ENCODE measurements at places on chromosomes 4 and X.

- DNase-seq = no peak
Measured at GRCh38 chr4:2932951-2933565, 30.1 kb downstream of the NOP14 start.

DNA sequence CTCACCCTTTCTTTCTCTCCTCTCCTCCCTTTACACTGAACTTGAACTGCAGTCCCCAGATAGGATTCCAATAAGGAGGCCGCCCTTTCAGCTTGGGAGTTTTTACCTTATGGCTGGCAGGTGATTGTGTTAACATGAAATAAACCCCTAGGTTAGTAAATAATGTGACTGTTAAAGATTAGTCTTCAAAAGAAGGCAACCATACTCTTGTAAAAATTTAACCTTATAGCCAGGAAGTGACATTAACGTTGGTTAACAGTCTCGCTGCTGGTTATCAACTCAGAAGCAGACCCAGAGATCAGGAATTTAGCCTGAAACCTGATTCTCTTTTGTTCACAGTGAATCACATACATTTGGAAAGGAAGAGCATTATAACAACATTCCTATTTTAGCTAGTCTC is 15.2 kb downstream of the FHDC1 start:
- no peak for DNase-seq

DNA sequence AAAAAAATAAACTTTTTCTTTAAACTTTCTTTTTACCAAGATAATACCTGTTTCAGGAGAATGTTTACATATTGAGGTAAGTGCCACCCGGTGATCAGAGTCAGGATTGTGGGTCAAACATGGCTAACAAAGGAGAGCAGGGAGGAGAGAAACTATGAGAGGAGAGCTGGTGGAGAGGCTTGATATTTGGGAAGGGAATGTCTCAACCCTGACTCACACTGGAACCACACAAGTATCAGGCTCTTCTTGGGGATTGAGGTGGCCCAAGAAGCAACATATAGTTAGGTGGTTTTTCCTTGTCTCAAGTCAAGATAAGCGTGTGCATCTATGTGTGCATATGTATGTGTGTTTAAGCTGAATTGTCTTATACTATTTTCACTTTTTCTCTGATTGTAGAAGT is 6.7 kb downstream of the TCEAL1 start:
- DNase-seq = no peak

GRCh38 chr4:2574009-2574408 is 37.6 kb downstream of the FAM193A start:
- DNase-seq = no peak

GRCh38 chr4:113328514-113328913 is 279.1 kb downstream of the ANK2 start:
- no peak for DNase-seq

DNA sequence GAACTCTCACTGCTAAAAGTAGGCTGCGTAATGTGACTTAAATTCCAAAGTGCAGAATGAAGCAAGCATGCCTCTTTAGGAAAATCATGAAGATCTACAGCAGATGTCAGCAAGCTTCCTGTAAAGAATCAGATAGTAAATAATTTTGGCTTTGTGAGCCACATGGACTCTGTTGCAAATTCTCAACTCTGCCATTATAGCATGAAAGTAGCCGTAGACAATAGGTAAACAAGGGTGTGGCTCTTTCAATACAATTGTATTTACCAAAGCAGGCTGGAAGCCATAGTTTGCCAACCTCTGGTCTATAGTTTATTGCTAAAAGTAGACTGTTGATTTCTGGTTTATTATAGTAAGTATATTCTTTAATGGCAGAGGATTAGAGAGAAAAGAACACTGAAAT is 80.3 kb upstream of the FAM9B start:
- DNase-seq = no peak

DNA sequence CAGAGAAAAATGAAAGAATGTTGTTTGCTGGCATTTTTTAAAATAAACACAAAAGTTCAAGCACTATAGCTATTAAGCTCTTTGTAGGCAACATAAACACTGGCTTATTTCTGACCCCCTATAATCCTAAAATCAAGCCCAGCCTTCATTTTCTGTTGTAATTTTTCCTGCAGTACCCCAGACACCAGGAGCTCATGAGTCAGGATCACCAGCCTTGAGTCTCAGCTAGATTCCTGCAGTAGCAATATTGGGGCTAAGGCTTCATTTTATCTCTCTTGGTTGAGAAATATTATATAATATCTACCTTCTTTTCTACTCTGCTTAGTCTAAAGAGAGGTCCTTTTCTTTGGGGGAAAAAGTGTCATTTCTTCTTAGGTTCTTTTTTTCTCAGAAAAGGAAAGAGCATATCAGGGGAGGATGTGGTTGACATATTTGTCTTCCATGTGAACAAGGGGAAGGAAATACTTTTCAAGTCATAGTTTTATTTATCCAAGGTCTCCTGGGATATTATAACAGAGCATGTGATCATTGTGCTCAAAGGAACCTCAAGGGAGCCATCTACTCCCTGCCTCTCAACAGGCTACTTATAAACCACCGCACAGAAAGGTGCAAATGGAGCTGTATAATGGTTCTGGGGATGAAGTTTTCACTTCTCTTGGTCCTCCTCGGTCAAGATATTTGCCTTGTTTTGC is 678.3 kb upstream of the NR3C2 start:
- DNase-seq = no peak

- no peak for DNase-seq
Measured at GRCh38 chr4:116501954-116502353, 583.4 kb downstream of the TRAM1L1 start.

DNA sequence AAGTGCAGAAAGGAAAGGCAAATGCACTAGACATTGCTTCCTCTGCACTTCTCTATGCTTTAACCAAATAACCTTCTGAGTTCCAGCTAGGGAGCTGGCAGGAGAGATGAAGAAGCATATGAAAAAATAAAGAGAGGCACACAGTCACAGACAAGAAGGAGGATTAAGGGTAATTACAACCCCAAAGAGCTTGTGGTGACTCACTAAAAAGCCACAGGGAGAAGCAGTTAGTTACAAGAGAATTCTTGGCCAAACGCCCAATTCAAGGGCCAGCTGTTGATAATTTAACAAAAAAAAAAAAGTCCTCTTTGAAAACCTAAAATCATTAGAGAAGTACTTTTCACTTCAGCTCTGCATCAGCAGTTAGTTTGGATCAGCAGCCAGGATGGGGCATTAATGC is 478.0 kb downstream of the KCNIP4 start:
- DNase-seq = peak; percentile 22

DNA sequence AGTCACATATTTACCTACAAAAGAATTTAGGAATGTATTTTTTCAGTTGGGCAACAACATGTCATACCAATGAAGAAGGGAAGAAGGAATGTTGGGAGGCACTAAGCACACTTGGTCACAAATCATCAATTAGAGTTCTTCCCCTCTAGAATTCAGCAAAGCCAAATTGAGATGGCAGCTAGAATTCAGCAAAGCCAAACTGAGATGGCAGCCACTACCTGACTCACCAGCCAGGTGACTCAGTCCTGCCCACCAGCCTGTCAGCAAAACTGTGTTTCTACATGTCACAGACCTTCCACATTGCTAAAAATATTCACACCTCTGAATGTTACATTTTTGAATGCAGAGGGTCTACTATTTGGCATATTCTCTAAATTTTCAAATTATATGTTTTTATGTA is 63.2 kb upstream of the NOCT start:
- DNase-seq = no peak

- no peak for DNase-seq
Measured at GRCh38 chr4:7978907-7979651, 39.4 kb upstream of the AFAP1 start.

DNA sequence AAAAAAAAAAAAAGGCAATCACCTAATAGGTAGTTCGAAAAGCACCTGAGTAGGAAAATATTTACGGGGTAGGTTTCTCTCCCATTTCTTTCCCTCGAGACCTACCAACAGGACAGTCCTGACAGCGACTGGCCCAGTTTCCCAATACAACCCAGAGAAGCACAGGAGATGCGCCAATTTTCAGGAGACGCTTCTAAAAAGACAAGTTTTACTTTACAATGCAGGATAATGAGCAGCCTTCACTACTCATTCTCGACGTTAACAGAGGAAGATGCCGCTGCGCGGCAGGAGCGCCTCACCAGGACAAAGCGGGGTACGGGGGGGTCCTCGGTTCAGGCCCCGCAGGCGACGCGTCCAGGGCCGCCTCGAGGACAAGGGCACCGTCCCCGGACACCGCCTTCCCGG is 708 bp downstream of the BCLAF3 start:
- no peak for DNase-seq

DNA sequence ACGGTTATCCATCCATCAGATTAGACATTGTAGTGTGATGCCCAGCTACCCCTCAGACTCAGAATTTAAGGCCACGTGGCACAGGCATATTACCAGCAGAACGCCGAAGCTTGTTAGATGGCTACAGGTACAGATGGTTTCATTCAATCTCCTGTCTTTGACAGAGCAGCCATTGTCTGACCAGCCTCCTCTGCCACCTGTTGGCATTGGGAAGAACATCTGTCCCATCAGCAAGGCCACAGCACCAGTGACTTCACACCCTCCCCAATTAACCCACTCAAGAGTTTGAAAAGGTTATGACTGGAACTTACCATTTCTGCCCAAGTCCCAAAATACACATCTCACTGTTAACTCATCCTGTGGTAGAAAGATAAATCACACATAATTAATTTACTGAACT is 22.0 kb upstream of the PHKA2 start:
- no peak for DNase-seq

- no peak for DNase-seq
Measured at GRCh38 chr4:127889903-127890302, 9.2 kb downstream of the PLK4 start.

DNA sequence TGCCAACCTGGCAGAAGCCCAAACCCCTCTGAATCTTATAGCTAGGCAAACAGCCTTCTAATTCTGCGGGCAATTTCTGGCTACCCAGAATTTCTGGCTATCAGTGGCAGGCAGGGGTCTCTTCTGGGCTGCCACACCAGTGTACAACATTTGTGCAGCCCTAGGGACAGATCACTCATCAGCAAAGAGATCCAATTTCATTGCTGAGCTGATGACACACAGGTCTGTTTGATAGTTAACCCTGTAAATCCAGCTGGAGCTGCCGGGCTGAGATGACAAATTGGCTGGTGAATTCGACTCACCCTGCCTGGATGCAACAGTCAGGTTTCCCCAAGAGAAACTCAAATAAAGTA is 2.4 kb downstream of the MID1 start:
- no peak for DNase-seq

- no peak for DNase-seq
Measured at GRCh38 chrX:154000051-154000450, 19.7 kb downstream of the IRAK1 start.

- DNase-seq = no peak
Measured at GRCh38 chrX:116961872-116962582, 499.3 kb upstream of the CT83 start.

GRCh38 chrX:119775517-119776238 is 15.8 kb downstream of the RPL39 start:
- no peak for DNase-seq

GRCh38 chr4:168274871-168275270 is 43.7 kb downstream of the DDX60 start:
- DNase-seq = no peak

- no peak for DNase-seq
Measured at GRCh38 chr4:54662901-54663585, 5.3 kb downstream of the KIT start.

- no peak for DNase-seq
Measured at GRCh38 chr4:141657550-141658250, 21.3 kb downstream of the IL15 start.

DNA sequence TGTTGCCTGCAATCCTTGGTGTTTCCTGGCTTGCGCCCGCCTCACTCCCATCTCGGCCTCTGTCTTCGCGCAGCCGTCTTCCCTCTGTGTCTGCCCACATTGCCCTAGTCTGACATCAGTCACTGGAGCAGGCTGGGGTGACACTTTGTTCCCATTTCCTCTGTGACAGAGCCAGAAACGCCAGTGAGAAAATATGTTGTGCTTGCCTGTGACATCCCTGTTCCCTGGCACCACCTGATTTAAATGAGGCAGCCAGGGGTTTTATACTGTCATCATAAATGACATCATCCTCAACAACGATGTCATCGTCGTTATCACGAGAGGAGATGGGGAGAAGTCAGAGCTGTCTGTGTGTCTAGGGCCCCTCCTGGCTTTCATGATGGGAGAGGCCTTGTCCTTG is 29.1 kb downstream of the ZNF185 start:
- no peak for DNase-seq

- no peak for DNase-seq
Measured at GRCh38 chrX:105190252-105190853, 30.1 kb downstream of the TEX13A start.

DNA sequence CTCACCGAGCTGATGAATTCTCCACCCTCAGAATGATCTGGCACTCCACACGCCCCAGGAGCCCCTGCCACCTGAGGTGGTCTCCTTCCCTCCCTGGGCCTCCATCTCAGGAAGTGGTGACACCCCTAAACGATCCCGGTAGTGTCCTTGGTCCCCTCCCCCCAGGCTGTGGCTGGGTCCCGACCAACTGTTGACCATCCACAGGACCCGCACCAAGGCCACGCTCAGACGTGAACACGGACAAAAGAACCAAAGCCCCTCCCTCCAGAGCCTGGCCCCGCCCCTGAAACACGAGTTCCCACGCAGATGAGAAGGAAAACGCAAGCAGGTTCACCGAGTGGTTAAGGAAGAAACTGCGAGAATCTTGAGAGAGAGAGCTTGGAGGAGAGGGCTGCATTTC is 16.6 kb downstream of the LRPAP1 start:
- DNase-seq = no peak

- no peak for DNase-seq
Measured at GRCh38 chr4:38152305-38152704, 192.1 kb downstream of the PTTG2 start.

Measured in DMS79 (cell line).